ENCODE measurements at places on chromosomes 1 and 21.

DNA sequence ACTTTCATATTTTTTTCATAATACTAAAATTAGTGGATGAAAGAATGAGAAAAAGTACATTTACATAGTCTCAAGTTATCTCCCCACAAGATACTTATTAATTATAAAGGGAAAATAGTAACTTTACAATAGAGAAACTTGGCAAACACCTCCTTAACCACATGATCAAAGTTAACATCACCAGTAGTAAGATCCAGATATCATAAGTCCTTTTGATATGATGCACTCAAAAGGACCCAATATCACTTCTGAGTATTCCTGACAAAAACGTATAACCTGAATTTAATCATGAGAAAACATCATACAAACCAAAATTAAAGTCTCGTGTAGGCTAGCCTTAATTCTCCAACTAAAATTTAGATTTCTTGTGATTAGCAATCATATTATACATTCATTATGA is 67.4 kb downstream of the LYST start:
- no peak for DNase-seq

DNA sequence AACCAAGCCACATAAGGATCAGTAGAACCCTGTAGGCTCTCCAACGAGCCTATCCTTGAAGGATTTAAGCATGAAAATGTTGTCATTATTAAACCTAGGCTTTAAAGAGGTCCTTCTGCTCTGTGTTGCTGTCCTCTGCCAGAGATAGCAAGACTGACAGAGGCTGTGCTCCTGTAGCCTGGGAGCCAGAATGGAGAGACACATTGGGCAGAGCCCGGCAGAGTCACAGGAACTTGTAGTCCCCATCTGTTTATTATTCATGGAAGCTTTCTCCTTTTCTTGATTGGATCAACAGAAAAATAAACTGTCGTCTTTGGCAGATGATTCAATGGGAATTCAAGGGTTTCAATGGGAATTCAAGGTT is 19.2 kb upstream of the SLAMF1 start:
- DNase-seq = no peak

- DNase-seq = no peak
Measured at GRCh38 chr1:177181280-177181630, 10.5 kb downstream of the BRINP2 start.

GRCh38 chr1:93033785-93034184 is 45.3 kb upstream of the MTF2 start:
- DNase-seq = no peak

GRCh38 chr21:45011911-45012661 is 62.3 kb upstream of the ADARB1 start:
- DNase-seq = no peak

GRCh38 chr1:218357211-218357892 is 12.2 kb downstream of the TGFB2 start:
- DNase-seq = no peak

DNA sequence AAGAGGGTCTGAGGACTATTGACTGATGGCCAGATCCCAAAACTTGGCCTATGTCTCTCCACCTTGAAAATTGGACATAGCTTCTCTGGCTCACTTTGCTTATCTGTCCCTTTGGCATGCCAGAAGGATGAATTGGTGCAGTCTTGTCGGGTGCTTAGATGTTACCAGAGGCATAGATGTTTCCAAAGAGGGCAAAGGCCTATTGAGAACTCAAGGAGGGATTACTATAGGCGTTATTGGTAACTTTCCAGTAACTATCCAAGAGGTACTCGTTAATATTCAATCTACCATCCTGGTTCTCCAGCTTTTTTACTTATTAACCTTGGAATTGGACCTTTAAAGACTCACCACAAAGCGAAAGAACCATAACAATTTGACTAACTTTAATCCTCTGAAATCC is 368.3 kb upstream of the ESRRG start:
- no peak for DNase-seq

GRCh38 chr1:90719330-90720144 is 2.4 kb upstream of the BARHL2 start:
- DNase-seq = no peak

GRCh38 chr1:60342569-60342968 is 269.0 kb upstream of the C1orf87 start:
- DNase-seq = no peak

DNA sequence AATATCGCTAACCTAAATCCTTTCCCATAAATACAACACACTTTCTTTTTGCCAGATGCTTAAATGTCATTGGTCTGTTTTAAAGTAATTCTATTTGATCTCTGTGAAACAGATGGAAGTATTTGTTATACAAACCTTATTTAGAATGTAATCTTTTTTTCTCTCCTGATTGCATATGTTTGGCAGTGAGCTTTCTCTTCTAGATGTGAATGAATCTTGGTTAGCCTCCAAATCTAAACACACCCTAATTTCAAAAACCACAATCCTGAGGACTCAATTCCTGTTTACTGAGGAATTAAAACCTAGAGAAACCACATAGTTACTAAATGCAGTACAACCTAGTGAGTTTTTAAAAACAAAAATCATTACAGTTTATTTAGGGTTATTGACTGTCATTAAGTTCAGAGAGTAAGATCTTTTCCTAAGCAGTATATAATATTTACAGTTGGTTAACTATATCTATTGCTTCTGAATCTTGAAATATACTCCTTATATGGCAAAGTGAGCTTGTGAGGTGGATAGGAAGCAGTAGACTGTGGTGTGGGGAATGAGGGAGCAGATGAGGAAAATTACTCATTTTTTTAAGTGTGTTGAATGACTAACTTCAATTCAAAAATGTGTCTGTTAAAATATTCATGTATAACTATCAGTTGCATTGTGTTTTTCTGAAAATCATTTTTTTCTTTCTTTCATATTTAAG is 218.7 kb downstream of the FMN2 start:
- no peak for DNase-seq

DNA sequence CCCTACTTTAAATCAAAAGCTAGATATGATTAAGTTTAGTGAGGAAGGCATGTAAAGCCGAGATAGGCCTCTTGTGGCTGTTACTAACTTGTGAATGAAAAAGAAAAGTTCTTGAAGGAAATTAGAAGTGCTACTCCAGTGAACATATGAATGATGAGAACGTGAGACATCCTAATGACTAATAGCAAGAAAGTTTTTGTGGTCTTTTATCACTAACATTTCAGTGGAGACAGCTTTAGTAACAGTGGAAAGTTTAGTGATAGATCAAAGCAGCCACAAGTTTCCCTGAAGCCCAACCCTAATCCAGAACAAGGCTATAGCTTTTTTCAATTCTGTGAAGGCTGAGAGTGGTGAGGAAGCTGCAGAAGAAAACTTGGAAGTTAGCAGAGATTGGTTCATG is 73.6 kb upstream of the LRRC8B start:
- no peak for DNase-seq
